Putamen (tissue), 1 donor: ENCODE measurements at places on chromosomes 1 and 21.
A peak's percentile ranks its signal among the peaks of the same experiment; 100 is the strongest.

- peak; percentile 26 for DNase-seq
These were observed 101.4 kb upstream of the RGS1 start for GRCh38 chr1:192474080-192474683.

GRCh38 chr1:98428864-98429263 lies 232.7 kb upstream of the SNX7 start:
- DNase-seq, result no peak

DNA sequence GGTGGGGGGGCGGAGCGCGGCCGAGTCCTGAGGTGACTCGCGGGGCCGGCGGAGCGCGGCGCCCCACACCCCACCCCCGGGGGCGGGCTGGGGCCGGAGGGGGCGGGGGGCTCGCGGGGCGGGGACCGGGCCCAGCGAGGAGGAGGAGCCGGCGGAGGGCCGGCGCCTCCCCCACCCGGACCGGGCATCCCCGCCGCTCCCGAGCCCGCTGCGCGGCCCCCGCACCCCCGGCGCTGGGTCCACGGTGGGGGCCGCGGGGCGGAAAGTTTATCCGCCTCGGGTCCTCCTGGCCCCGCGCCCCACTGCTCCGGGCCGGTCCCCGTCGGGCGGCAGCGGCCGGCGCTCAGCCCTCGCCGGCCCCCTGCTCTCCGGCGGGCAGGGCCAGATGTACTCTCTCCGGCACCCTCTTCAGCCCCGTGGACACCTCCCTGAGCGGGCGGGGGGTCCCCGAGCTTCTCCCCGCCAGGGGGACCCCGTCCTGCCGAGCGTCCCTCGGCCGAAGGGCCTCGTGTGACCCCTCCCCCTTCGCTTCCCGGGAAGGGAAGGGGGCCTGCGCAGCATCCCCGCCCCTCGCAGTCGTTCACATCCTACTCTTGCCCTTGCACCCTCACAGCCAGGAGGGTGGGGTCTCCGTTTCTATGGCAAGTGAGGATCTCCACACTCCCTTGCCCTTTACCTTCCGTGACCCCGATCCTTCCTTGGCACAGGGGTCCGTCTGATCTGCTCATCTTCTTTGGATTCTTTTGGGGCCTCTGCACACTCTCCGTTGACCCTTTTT lies 663 bp downstream of the CAMTA1 start:
- peak; percentile 37 for DNase-seq

DNA sequence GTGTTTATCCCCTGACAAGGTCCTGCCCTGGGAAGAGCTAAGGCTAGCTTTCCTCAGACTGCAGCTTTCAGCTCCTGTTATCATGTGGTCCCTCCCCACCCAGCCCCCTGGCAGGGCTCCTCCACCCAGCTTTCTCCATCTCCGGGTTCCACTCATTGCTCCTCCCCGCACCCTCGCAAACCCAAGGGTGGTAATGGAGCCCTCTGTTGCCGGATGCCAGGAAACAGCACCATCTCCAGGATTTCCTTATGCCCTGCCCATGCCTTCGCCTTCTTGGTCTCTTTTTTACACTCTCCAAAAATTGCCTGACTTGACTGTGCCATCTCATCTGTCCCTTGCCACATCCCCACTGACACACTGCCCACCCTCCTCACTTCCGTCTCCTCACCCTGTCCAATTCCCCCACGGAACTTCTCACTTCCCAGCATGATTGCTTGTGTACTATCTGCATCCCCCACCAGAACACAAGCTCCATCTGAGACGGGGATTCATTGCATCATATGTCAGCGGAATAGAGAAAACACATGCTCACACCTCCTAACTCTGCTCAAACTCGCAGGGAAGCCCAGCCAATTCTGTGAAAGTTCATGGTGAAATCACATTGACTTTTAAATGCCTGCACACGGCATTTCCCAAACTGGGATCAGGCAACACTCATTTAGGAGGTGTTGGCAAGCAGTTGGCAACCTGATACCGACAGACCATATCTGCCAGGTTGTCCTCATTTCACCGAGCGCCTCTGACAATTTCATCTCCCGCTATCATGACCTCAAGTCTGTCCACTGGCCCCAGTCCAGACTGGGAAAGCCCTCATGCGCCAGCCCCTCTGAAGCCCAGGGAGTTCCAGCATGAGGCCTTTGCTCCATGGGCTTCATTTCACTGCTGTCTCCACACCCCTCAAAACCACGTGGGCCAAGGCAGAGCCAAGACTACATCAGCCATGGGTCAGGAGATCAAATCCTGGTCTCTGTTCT lies 201.1 kb downstream of the MATN1 start:
- no peak for DNase-seq

GRCh38 chr1:64881281-64881680 lies 85.1 kb downstream of the JAK1 start:
- no peak for DNase-seq

DNA sequence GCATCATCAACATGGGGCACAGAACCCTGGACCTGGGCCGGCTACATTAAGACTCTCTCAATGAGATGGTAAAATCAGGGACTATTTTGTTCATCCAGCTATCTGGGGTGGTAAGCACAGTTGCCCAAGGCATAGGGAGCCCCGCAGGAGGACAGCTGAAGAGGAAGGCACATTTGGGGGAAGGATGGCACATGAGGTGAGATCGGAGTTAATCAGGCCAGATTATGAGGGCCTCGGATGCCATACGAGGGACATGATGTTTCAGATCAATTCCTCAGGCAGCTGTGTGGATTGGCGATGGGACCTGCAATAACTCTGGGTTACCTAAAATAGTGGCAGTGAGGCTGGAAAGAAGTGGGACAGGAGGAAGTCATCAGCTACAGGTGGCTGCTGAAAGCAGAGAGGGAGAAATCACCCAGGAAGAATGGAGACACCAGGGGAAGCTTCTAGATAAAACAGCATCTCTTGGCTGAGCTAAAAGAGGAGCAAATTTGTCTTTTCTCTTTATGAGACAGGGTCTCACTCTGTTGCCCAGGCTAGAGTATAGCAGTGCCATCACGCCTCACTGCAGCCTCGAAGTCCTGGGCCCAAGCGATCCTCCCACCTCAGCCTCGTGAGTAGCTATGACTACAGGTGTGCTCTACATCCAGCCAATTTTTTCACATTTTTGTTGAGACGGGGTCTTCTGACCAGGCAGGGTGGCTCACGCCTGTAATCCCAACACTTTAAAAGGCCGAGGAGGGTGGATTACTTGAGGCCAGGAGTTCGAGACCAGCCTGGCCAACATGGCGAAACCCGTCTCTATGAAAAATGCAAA lies 21.1 kb downstream of the TOMM20 start:
- no peak for DNase-seq

DNA sequence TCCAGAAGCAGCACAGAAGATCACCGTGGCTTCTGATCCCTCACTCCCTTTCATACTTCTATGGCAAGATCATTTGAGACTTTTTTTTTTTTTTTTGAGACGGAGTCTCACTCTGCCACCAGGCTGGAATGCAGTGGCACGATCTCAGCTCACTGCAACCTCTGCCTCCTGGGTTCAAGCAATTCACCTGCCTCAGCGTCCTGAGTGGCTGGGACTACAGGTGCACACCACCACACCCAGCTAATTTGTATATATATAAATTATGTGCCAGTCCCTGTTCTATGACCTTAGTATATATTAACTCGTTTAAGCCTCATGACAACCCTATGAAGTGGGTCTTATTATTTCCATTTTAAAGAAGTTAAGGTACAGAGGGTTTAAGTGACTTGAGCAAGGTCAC lies 298.5 kb downstream of the VAV3 start:
- no peak for DNase-seq

DNA sequence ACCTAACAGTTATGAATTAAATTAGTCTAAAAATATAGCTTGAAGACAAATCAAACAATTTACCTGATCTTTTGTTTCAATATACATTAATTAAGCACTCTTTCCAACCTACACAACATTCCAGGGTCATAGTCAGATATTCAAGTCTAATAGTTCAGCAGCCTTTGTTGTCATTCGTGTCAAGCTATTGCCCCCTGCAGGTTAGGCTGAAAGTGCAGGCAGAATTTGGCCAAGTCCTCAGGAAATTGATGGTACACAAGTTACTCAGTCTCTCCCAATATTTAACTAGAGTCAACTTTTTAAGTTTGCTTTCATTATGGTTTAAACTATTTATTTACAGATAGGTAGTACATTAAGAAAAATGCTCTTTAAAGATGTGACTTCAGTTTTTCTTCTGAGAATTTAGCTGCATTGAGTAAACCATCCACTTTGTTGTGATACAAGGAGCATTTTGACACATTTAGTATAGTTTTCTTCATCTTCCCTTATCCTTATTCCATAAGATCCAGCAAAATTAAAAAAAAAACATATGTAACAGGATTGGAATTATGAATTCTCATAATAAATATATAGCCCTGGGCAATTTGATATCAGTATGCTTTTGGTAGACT lies 130.3 kb upstream of the DPYD start:
- peak; percentile 85 for DNase-seq

- no peak for DNase-seq
These were observed 61.4 kb downstream of the VWA5B1 start for GRCh38 chr1:20351911-20352701.

- peak; percentile 96 for DNase-seq
These were observed 858.7 kb downstream of the USP25 start for GRCh38 chr21:16588433-16588860.

DNA sequence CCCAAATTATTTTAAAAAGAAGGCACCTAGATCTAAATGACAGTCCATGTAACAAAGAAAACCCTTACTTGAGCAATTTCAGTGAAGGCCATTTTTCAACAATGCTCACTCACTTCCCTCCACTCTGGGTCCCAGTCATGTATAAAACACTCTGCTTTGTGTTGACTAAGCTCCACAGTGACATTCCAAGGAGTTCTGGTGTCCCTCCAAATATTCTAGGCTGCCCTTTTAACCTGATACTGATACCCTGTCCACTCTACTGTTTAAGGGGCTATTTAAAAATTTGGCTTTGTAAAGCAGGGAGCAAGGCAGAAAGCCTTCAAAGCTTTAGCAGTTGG lies 73.6 kb downstream of the GNG12 start:
- no peak for DNase-seq

DNA sequence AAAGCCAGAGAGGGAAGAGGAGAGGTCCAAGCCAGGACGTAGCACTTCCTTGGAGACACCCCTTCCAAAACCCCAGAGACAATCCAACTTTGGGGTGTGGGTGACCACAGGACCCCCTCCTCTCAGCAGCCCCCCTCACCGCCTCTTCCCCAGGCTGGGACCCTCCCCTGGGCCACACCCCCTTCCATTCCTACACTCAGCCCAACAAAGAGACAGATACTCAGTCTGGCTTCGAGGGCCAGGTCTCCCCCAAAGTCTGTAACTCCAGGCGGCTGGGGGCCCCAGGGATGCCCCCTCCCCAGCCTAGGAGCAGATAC lies 1.4 kb downstream of the MEX3A start:
- DNase-seq, result no peak

GRCh38 chr1:227726924-227727599 lies 8.0 kb downstream of the JMJD4 start:
- no peak for DNase-seq

GRCh38 chr1:235659186-235659771 lies 9.7 kb upstream of the GNG4 start:
- DNase-seq, result no peak

DNA sequence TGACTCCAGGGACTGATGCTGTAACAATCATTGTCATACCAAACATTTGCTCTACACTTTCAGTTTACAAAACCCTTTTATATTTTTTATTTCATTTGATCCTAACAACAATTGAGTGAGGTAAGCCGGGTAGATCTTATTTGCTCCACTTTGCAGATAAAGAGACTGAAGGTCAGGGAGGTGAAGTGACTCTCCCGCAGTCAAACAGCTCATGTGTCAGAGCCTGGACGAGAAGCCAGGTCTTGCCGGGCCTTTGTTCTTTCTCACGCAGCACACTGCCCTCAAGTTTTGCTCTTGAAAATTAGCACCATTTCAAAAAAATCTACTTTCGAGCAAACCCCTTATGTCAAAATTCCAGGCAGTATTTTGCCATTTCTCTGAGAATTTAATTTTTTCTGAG lies 65.2 kb downstream of the CD247 start:
- DNase-seq, result no peak

DNA sequence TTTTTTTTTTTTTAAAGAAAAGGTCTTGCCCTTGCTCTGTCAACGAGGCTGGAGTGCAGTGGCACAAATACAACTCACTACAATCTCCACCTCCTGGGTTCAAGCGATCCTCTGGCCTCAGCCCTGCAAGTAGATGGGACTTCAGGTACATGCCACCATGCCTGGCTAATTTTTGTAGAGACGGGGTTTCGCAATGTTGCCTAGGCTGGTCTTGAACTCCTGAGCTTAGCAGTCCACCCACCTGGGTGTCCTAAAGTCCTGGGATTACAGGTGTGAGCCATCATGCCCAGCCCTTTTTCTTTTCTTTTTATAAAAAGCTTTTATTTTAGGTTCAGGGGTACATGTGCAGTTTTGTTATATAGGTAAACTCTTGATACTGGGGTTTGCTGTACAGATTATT lies 47.2 kb downstream of the TLR5 start:
- DNase-seq, result no peak

GRCh38 chr1:9882296-9882944 lies 27.6 kb downstream of the CTNNBIP1 start:
- DNase-seq, result no peak

- DNase-seq, result no peak
These were observed 14.9 kb downstream of the SLC1A7 start for GRCh38 chr1:53127546-53127945.

- no peak for DNase-seq
These were observed 3.1 kb downstream of the RNF220 start for GRCh38 chr1:44408212-44408582.

DNA sequence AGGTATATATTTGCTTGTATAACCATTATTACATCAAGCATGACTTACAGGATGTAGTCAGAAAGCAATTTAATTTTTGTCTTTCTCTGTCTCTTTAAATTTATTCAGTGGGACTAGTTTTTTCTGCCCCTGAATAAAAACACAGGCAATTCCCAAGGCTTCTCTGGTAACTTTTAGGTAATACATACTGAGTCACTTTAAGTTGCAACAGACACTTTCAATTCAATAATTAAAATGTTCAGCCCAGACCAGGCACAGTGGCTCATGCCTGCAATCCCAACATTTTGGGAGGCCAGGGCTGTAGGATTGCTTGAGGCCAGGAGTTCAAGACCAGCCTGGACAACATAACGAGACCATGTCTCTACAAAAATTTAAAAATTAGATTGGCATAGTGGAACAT lies 12.3 kb downstream of the SLC44A3 start:
- no peak for DNase-seq

GRCh38 chr21:35024513-35024912 lies 24.6 kb downstream of the RUNX1 start:
- DNase-seq, result no peak
